RWPE1 (cell line): ENCODE measurements at places on chromosomes 6 and 20.

DNA sequence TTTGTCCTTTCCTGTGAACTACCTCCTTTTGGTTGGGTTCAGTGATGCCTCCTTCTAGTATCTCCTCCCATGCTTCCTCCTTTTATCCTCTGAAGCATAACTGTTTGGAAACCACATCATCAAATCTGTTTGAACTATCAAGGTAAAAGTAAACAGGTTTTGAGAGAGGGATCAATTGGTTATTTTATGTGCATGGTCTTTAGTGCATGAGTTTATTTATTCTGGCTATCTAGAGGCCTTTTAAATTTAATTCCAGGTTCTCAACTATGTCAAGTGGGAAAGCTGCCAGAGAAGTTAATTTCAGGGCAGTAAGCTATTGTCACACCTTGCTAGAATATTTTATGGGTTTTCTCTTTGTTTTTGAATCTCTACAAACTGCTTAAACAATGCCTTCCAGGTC is 54.1 kb downstream of the WASF1 start:
- no peak for DNase-seq

- no peak for DNase-seq
These were observed 7.2 kb upstream of the PPP1R16B start for GRCh38 chr20:38798266-38798665.

- DNase-seq = no peak
These were observed 705.9 kb downstream of the PTPRT start for GRCh38 chr20:42483730-42484303.

DNA sequence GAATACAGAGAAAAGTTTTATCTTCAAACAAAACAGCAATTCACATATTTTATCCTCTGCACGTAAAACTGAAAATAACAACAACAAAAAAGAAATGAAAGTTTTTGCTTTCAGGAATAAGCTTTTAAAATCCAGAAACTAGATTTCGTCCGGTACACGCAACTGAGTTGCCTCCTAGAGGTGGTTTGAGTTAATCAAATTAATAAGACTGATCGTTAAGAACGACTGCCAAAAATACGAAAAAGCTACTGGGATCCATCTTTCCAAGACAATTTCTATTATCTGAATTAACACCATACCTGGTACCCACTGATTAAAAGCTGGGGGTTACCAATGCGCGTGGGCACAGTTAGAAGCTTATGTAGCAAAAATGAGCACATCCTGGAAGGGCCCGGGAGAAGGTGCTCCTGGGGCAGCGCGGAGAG is 669 bp downstream of the PDCD2 start:
- peak; percentile 14 for DNase-seq

DNA sequence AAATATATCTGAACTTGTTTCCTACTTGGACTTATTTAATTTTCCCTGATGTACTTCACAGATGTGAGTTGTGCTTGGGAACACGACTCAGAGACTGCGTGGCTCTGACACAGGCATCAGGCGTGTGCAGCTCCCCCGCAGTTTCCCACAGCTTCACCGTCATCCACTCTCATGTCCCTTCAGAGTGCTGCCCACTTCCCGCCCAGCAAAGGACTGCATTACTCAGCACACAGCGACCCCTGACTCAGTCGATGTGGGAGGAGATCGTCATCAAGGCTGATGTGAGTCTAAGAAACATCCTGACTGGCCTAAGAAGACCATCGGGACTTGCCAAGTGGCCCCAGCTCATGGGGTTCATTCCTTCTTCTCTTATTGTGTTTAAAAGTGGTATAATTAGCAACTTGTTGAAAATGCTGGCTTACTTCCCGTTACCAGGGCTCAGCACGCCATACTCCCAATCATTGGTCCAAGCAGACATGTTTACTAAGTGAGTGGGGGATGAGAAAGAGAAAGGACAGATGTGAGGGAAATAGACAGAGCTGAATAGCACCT is 539.4 kb upstream of the JARID2 start:
- peak; percentile 51 for DNase-seq

DNA sequence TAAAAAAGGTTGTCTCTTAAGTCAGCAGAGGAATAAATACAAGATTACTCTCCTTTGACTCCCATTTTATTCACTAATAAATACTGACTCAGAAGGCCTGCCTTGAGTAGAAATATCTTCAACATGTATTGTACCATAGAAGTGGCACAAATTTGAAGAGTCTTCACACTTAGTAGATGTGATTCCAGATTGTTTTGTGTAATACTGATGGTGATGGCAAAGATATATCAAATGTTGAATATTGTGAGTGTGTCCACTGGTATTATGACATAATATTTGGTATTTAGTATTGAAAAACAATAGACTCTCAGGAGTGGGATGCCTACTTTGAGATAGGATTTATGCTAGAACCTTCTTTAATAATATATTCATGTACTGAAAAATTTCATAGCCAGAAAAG is 7.0 kb downstream of the ADGRB3 start:
- DNase-seq = no peak

GRCh38 chr6:73369563-73369962 is at the start of gene OOEP:
Gene OOEP, minus strand, starts transcription at chr6:73369897. Its CDS starts 105 bp downstream, at chr6:73369792.
- no peak for DNase-seq

DNA sequence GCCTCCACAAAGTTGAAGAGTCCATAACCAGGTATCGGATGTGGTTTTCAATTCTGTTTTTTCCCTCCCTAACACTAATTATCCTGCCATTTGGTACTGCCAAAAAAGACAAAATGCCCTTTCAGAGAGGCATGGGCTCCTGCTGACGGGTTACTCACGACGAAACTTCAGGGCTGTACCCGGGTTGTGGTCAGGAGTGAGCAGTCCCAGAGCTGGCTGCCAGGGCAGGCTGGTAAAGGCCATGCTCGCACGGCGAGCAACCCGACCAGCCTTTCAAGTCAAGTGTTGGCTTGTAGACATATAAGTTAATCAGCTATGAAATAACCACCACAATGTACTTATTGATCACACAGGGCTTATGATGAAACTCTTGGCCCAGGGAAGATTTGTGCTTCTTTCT is 152.5 kb downstream of the FOXC1 start:
- DNase-seq = no peak

GRCh38 chr6:157343732-157344131 is 20.4 kb upstream of the TMEM242 start:
- DNase-seq = no peak

GRCh38 chr20:16350465-16350864 is 222.8 kb downstream of the KIF16B start:
- peak; percentile 55 for DNase-seq

DNA sequence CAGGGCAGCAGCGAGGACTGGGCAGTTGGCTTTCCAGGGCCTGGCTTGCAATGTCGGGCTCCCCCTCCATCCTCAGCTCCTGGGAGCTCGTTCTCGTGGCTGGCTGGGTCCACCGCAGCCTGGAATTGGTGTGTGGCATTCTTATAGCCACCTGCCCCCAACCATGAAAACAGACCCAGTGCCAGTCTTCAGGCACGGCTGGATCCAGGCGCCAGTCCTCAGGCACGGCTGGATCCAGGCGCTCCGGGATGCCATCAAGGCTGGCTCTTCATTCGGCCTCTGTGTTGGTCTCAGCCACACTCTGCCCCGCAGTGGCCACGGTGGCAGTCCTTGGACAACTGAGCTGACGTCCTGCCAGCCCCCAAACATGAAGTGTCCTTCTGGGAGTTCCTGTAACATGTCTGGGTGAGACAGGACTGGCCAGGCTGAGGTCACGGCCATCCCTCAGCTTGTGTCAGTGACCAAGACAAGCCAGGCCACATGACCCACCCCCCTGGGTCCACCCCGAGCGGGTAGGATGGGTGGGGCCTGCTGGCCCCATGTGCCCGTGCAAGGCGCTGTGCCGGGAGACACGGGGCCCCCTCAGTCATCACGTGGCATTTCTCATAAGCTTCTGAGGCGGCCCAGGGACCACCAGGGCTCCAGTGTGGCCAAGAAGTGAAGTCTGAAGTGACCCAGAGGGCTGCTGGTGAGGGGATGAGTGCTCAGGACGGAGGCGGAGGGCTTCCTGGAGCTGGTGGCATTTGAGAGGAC is 99.0 kb downstream of the TAF4 start:
- DNase-seq = no peak

DNA sequence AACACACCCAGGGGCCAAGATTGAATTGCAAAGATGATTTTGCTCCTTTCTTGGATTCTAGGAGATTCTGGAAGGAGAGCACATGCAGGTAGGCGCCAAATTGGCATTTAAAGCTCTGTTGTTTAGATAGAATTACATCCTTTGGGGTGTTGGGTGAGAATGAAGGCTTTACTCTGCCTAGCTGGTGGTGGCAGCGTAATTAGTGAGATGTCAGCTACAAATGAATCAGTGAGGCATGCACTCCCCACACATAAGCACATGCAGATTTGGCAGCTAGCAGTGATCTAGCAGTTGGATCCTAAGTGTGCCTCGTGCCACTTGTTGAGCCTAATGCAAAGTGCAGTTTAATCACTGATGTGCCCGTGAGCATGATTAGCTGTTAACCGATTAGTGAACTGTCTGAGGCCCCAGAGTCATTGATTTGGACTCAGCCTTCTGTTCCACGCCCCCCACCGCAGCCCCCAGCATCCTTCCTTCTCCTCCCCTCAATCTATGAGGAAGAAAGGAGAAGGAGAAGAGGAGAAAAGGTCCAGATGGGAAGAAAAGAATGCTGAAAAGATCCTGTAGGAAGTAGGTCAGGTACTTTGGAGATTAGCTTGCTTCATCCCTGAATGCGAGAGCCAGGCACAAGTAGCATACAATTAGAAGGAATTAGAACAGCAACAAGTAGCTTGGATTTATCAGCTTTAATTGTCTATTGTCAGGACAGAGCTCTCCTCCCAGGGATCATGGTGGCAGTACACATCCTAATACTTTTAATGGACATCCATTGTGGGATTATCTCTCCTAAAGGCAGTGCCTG is 6.0 kb upstream of the PRDM1 start:
- no peak for DNase-seq

DNA sequence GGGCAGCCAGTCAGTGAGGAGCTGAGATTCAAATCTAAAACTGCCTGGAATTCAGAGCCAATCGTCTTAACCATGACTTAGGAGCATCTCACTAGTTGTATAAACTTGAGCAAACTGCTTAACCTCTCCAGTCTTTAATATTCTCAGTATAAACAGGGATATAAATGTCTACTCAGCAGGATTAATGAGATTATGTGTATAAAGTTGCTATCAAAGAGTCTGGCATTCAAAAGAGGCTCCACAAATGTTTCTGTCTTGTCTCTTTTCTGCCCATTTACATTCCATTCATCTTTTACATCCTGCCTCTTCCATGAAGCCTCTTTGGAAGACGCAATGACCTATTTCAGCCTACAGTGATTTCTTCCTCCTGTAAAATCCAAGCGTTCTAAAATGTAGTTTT is 66.9 kb downstream of the BLOC1S5 start:
- no peak for DNase-seq

DNA sequence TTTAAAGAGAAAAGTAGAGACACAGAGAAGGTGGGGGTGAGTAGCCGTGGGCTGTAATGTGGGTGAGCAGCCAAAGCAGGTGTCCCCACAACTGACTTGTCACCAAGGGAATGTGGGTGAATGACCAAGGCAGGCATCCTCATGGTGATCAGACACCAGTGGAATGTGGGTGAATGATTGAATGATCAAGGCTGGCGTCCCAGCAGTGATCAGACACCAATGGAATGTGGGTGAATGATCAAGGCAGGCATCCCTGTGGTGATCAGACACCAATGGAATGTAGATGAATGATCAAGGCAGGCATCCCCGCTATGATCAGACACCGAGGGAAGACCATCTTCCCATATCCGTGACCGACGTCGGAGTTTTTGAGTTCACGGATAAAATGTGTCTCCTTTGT is 49.8 kb upstream of the OR14J1 start:
- DNase-seq = no peak
